Germinal center (tissue), 1 donor: ENCODE measurements at places on chromosomes 11 and 22.

- no peak for DNase-seq
These were observed 69.2 kb downstream of the ISX start for GRCh38 chr22:35135165-35135564.

DNA sequence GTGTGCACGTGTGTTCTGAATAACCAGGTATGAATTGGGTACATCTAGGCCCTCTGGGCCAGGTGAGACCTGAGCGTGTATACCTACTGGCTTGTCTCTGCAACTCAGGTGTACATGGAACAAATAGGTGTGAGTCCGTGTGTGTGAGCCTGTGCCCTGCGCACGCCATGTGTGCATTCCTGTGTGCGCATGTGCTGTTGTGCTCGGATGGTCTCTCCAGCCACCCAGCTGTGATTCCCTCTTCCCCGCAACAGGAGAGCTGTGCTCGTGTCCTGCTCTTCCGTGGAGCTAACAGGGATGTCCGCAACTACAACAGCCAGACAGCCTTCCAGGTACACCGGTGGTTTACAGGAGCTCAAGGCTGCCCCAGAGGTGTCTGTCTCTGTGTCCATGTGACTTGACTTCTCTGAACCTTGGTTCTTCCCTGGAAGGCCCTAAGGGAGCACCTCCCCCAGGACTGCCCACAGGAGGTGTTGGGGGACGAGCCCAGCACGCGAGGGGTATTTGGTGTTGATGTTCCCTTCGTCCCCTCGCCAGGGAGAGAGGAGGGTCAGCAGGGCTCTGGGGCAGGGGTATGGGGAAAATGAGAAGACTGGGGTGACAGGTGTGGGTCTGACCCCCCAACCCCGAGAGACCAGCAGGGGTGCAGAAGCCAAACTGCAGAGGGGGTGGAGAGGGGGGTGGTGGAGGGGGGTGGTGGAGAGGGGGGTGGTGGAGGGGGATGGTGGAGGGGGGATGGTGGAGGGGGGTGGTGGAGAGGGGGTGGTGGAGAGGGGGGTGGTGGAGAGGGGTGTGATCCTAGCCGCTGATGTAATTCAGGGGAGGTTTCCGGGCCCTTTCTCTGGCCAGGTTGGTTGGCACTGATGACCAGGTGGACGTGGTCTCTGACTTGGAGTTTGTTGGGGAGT, 10.7 kb downstream of the SHANK3 start:
- DNase-seq = no peak

DNA sequence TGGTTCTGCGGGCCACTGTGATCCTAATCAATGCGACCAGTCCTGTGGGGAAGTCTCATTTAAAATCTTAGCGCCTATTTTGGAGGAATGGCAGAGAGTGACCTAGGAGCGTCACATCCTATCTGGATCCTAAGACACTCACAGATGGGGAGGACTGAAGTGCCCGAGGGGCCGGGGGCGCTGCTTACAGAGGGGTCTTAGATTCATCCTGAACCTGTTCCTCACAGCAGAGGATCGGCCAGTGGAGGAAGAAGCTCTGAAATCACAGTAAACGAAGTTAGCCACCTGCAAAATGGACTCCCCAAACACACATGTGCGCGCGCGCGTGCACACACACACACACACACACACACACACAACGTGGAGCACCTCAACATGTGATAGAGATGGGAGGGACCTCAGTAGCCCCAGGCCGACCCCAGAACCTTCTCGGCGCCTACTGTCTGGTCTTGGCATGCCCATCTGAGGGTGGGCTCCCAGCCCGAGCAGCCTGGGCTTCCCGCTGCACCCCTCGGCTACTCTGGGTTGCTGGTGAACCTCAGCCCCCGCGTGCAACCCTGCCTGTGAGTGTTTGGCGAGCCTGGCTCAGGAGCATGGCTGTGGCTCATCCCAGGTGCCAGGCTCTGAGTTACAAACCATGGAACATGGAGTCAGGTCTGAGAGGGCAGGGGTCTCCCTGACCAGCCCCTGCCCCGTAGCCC, 613.3 kb downstream of the TBC1D22A start:
- DNase-seq = no peak

DNA sequence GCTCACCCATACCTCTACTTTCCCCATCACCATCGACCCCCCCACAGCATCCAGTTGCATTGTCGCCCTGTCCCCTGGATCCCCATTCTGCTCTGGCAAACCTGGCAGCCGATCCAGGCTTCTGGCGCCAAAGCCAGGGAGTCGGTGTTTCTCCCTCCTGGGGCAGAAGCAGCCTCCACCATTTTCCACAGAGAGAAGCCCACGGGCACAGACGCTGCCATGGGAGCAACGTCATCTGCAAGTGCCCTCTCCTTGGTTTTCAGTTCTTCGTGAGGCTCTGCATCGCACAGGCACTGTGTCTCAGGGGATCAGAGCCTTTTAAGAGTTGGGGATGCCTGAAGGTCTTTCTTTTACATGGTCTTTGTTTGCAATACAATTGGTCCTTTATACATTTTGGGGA, 2.3 kb downstream of the YPEL4 start:
- no peak for DNase-seq

GRCh38 chr11:102664001-102664752, 39.0 kb upstream of the MMP20 start:
- DNase-seq = peak; percentile 29

DNA sequence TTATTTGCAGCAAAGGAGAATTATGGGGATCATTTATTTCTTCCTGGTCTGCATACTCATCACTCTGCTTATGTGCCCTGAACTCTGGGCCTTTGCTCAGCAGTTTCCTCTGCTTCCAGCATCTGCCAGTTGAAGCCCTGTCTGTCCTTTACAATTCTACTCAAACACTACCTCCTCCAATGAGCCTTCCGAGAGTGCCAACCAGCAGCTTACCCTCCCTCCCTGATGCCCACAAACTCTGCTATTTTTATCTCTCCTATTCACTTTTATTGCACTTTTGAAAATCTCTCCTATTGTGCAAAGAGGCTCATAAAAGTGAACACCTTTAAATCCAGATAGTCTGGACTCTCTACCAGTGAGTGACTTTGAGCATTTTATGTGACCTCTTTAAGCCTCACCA, 3.6 kb upstream of the ME3 start:
- no peak for DNase-seq

DNA sequence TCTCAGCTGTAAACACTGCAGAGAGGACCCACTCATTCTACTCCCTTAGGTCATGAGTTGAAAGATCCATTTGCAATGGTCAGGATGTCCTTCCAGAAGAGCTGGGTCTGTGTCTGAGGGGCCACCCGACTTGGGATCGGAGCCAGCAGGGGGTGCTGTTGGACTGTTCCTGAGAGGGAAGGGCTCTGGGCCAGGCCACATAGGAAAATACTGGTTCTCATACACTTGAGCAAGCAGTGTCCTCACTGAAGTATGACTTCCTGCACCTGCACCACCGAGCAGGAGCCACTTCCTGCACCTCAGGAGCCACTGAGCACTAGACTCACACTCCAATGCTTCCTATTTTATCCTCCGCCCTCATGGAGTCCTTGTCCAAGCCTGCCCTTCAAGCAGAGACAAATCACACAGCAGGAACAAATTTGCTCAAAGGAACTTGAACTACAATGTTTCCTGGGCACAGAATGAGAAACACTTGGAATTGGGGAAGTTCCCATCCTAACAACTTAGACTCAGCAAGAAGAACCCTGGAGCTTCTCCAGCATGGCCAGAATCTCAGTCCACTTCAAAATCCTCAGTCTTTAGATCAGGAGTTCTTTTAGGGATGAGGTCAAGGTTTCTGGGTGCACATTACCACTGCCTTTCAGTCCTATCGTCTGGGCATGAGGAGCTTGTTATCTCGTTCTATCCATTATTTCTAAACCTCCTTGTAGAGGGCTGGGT, 36.6 kb upstream of the VPREB1 start:
- DNase-seq = peak; percentile 86

DNA sequence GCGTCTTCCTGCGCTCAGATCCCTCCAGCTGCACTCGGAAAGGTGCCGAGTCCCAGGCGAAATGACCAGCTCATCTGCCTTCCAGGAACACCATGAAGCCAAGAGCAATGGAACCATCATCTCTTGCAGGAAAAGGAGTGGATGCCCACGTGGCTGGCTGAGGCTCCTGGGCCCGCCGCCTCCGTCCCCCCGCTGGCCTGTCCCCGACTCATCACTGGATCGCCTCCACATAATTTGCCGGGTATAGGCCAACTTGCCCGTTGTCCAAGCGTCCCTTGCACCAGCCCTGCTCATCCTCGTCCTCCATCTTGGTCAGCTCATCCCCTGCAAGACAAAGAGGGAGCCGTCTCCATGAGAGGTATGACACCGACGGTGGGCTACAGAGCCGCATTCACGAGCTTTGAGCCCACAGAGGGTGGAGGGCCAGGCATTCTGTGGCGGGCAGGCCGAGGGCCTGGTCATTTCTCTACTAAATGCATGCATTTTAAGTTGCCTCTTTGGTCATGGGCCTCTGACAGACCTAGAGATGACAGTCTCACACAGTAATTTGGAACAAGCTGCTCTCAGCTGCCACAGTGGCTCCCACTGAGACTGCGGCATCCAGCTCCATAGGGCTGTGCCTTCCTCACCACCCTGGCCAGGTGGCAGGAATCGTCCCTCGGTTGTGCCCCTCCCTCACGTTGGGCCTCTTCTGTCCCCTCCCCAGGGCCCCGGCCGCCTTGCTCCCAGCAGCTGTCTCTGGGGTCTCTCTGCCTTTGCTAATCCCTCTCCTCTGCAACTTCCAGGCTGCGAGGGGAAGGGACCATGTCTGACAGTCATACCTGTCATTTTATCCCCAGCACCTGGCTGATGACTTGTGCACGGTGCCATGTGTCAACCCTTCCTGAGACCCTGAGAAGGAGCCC, 14.3 kb upstream of the ARFGAP3 start:
- DNase-seq = no peak

DNA sequence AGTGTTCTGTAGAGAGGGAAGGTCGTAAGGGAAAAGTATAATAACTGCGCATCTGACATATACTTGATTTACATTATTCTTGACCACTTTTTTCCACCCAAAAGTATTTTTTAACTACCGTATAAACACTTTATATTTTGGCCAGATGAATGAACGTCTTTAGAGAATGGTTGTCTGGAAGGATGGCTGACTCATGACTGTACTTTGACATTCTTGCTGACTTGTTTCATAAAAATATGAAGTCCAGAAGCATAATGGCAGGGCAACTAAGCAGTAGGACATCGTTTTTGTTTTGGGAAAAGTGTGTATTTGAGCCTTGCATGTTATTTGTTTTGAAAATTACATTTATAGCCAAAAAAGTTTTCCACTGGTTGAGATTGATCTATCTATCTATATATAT, 110.0 kb downstream of the OSBP2 start:
- no peak for DNase-seq

DNA sequence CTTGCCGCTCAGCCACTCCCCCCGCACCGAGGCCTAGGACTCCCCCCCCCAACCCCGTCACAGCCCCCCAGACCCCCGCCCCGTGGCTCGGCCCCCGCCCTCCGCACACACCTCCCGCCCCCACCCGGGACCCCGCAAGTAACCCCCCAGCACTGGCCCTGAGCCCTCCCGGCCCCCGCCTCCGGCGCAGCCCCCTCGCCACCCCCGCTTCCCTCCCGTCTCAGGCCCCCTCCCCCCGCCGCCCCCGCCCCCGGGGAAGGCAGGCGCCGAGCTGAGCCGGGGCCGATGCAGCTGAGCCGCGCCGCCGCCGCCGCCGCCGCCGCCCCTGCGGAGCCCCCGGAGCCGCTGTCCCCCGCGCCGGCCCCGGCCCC, 1.5 kb downstream of the SHANK3 start:
- DNase-seq = peak; percentile 2

- no peak for DNase-seq
These were observed 7.2 kb downstream of the TRPT1 start for GRCh38 chr11:64218628-64219353.
